ENCODE measurements at places on chromosomes 3 and 15.

DNA sequence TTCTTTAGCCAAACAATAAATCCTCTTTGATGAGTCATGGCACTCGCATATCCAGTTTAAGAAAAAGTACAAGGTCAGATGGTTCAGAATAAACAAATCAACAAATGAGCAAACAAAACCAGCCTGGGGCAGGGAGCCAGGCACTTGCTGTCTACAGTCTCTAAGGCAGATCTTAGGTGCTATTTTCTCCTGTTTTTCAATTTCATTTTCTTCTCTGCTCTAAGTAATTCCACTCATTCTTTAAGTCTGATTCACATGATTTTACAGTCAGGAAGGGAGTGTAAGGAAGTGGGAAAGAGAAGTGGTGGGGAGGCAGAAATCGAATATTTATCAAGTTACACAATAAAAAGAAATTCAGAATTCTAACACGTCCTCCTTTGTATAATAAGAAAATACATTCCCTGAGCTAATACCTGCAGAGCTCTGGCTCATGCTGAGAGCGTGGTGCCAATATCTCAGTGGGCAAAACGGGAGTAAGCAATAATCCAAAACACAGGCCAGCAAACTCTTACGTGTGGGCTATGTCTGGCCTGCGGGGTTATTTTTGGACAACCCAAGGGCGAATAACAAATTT is 298.6 kb downstream of the ADAMTS17 start:
- no peak for DNase-seq

DNA sequence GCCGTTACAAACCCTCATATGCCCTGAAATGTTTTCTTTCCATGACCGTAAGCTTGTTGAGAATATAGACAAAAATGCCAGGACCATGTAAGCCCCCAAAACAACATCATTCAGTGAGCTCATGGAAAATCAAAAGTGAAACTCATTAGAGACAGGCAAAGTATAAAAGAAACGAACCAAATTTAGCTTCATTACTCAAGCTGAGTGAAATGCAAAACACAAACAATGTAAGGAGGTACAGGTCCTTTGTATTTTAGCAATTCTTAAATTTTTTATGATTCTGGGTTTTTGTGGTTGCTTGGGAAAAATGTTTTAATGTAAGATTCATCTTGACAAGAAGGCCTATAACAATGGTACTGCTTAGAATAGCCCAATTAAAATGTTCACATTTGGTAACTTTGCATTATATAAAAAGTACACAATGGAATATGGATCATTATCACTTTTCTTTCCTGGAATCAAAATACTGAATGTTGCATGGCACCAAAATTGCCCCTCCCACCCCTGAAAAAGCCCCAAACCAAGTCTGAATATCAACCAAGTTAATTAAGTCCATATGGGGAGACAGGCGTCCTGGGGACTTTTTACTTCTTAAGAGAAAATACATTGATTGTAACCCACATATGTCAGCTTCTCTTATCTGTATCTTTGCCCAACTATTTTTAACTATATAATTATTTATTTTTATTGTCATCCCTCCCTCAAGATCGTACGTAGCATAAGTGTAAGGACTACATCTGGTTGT is 247.7 kb upstream of the CDIN1 start:
- DNase-seq = no peak

DNA sequence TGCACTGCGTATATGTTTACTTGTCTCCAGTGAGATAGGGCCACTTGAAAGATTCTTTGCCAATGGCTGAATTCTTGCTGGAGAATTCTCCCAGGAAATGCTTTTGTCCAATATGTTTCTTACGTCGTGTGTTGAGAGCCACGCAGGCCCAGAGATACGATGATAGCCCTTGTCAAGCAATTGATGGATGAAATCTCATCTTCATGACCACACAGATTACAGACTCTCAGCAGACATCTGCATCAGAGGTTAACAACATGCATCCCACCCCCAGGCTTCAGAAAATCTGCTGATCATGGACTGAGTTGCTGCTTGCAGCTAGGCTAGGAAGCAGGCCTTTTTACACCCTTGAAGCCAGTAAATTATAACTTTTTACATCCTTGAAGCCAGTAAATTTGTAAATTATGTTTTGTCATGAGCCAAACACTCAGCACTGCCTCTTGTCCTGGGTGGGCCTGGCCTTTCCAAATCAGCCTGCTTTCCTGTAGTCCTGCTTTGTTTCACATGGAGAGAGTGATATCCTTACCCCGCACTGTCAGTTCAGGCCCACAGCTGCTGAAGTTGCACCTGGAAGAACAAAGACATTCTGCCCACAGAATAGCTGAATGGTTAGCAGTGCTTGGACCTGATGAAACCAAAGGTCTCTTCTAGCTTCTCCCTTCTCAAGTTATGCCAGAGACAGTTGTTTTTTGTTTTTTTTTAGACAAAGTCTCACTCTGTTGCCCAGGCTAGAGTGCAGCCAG is 84.4 kb downstream of the GPR156 start:
- peak; percentile 96 for DNase-seq

- DNase-seq = no peak
Observed at GRCh38 chr3:194782698-194783404, 97.2 kb downstream of the FAM43A start.

DNA sequence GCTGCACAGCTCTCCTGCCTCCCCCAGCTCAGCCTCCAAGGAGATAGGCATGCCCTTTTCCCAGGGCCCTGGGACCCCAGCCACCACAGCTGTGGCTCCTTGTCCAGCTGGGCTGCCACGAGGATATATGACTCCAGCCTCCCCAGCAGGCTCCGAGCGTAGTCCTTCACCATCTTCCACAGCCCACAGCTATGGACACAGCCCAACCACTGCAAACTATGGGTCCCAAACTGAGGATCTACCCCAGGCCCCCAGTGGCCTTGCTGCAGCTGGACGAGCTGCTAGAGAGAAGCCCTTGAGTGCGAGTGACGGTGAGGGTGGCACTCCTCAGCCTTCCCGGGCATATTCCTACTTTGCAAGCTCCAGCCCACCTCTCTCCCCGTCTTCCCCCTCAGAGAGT is 20.5 kb upstream of the APEH start:
- no peak for DNase-seq

DNA sequence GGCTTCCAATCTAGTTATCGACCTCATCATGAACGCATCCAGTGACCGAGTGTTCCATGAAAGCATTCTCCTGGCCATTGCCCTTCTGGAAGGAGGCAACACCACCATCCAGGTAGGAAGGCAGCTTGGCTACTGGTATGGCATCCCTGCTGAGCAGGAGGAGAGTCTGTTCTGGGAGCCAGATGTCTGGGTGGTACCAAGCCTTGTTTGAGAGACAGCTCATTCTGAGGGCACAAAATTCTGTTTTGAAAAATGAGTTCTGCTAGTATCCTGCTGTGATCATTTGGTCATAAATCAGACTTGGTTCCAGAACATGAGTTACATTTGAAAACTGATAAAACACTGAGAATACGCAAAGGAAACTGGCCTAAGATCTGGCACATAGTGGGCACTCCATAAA is 242.1 kb downstream of the ITPR1 start:
- DNase-seq = no peak

DNA sequence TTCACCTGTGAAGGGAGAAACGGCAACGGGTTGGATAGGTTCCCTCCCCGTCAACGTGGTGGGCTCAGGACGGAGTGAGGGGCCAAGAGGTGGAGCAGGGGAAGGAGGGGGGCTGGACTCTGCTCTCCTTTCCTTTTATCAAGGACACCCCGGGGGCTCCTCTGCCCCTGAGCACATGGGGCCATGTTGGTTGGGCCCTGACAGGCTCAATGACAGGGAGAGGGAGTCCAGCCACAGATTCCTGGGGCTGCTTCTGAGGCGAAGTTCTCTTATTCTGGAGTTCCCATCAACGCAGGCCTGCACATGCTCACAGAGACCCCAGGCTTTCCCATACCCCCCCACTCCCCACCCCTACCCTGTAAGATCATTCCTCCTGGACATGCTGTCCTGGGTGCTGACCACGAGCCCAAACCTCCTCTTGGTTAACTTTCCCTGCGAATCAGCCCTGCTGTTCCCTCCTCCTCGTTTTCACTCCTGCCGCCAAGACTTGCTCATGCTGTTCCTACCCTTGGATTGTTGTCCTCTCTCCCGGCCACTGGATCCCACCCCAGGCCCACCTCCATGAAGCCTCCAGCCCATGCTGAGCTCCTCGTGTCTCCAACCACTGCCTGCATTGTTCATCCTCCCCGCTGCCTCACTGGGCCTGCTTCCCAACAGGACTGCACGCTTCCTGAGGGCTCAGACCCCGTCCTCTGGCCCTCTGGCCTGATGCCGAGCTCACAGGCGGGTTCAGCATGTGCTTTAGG is 61.2 kb downstream of the SENP2 start:
- no peak for DNase-seq

- DNase-seq = peak; percentile 80
Observed at GRCh38 chr3:32175607-32176197, 62.8 kb upstream of the CMTM8 start.

GRCh38 chr3:138974462-138974861 is 27.4 kb downstream of the FOXL2NB start:
- DNase-seq = no peak

DNA sequence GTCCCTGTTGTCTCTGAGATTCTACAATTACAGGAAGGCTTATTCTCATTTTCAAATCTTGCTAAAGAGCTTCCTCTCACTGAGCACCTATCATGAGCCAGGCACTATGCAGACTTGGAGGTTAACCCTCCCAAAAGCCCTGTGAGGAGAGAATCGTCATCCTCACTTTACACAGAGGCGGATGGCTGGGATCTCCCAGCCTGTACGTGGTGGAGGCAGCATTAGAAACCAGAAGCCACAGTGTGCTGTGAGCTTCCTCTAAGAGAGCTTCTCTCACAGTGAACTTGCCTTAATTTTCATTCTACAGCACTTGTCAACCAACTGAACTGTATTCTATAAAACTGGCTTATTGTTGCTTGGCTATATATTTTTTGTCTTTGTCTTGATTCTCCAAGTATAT is 6.1 kb upstream of the DGKG start:
- DNase-seq = no peak

- DNase-seq = no peak
Observed at GRCh38 chr3:141288336-141288990, 56.8 kb downstream of the PXYLP1 start.

- peak; percentile 6 for DNase-seq
Observed at GRCh38 chr15:88776646-88777045, 26.6 kb upstream of the ACAN start.

GRCh38 chr15:60614028-60614427 is 135.1 kb upstream of the ICE2 start:
- no peak for DNase-seq

DNA sequence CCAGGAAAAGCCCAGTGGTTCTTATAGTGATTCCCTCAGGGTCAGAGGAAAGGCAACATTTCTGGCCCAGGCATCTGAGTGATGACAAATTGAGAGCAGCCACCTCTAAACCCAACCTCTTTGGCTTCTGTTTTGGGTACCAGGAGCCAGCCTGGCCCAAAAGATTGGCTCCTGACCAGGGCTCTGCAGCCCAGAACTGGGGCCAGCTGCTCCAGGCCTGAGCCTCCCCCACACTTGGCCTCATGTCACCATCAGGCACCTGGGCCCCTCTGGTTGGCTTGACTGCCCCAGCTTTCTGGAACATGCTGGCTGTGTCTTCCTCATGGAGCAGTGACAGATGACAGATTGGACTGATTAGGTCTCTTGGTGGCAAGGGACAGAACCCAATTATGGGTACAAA is 26.0 kb upstream of the HCN4 start:
- no peak for DNase-seq

GRCh38 chr3:43296565-43296964 is 10.2 kb downstream of the SNRK start:
- no peak for DNase-seq

- DNase-seq = peak; percentile 65
Observed at GRCh38 chr15:78879517-78880241, 7.0 kb downstream of the MORF4L1 start.

GRCh38 chr3:42424911-42425310 is 14.5 kb upstream of the LYZL4 start:
- peak; percentile 58 for DNase-seq

DNA sequence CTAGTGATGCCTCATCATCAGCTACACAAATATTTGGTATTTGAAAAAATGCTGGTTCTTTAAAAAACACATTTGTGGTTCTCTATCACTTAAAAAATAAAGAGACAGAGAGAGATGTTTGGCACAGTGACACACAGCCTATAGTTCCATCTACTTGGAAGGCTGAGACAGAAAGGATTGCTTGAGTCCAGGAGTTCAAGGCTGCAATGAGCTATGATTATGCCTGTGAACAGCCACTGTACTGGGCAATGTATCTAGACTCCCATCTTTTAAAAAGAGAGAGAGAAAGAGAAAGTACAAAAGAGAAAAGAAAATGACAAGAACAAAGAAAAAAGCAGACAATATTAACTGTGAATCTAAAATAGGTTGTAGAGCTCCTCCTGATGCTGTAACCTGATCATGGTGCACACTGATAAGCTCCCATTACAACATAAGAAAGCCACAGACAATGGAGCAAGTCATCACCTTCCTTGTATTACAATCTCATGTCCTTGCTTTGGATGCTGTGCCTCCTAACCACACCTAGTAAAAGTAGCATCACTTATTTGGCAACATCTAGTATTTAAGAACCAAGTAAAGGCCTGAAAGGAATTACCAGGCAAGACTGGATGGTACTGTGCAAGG is 31.7 kb upstream of the MAP4 start:
- DNase-seq = no peak

- no peak for DNase-seq
Observed at GRCh38 chr15:100198442-100198841, 143.3 kb downstream of the ADAMTS17 start.

DNA sequence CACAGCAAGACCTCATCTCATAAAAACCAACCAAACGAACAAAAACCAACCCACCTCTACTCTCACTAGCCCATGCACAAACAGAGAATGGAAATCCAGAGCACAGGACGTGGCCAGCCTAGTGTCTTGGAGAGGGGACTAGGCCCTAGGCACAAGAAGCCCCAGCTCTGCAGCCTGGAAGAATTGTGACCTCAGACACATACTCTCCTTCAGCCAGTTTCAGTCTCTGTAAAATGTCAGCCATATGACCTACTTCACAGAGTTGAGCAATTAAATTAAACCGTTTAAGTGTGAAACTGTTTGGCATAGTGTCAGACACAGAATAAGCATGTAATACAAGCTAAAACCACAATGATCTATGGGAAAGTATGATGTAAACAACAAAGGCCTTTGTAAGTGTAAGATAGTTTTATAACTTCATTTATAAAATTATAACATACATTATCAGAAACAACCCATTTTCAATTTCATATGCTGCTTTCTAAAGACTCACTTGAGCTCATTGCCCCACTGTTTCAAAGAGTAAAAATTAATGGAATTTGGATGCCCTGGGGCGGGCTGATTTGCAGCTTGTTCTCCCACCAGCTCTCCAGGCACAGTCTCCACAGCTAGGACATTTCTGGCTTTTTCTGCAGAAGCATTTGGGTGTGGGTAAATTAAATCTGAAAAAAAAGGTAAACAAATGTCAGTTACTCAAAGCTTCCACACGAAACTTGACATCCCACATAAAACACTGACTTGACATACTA is 32.9 kb downstream of the TBC1D2B start:
- no peak for DNase-seq

GRCh38 chr3:122642935-122643334 is 37.7 kb upstream of the PARP14 start:
- no peak for DNase-seq

GRCh38 chr15:77671362-77672056 is 38.8 kb upstream of the LINGO1 start:
- no peak for DNase-seq

GRCh38 chr3:69338911-69339310 is 47.0 kb downstream of the FRMD4B start:
- no peak for DNase-seq

GRCh38 chr3:134378384-134378783 is 4.1 kb upstream of the AMOTL2 start:
- peak; percentile 62 for DNase-seq
